ENCODE measurements at places on chromosomes 7 and 10.

- DNase-seq: no peak
Observed at GRCh38 chr7:4068286-4068685, 613.8 kb upstream of the FOXK1 start.

DNA sequence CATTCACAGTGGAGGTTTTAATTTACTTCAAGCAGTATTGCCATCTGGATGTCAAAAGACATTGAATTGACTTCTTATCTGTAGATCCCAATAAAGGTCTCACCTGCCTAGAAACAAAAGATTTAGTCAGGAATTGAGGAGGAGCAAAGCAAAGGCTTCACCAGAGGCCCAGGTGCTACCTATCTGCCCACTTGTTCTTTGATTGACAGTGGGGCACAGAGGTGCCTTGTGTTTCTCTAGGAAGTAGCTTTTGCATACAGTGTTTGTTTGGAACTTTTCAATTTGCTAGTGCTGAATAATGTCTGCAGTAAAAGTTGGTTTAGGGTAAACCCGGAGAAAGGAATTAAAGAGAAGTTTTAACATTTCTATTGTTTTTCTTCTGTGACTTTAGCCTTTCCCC, 40.4 kb downstream of the AUTS2 start:
- no peak for DNase-seq

- DNase-seq: no peak
Observed at GRCh38 chr7:117062300-117062699, 109.0 kb downstream of the ST7 start.

- no peak for DNase-seq
Observed at GRCh38 chr10:123044391-123044790, 35.6 kb downstream of the ACADSB start.

DNA sequence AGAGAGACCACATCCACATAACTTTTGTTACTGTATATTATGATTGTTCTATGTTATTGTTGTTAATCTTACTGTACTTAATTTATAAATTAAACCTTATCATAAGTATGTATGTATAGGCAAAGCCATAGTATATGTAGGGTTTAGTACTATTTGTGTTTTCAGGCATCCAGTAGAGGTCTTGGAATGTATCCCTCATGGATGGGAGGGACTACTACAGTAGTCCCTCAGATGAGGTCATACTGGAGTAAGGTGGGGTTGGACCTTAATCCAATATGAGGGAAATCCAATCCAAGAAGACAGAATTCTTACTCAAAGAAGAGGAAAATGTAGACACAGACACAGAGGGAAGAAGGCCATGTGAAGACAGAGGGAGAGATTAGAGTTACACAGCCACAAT, 34.1 kb upstream of the MALRD1 start:
- no peak for DNase-seq

- no peak for DNase-seq
Observed at GRCh38 chr10:69810675-69811397, 9.1 kb downstream of the COL13A1 start.

- DNase-seq: no peak
Observed at GRCh38 chr10:118357841-118358240, 15.7 kb upstream of the FAM204A start.

GRCh38 chr7:371779-372545, 82.0 kb downstream of the FOXL3 start:
- no peak for DNase-seq

DNA sequence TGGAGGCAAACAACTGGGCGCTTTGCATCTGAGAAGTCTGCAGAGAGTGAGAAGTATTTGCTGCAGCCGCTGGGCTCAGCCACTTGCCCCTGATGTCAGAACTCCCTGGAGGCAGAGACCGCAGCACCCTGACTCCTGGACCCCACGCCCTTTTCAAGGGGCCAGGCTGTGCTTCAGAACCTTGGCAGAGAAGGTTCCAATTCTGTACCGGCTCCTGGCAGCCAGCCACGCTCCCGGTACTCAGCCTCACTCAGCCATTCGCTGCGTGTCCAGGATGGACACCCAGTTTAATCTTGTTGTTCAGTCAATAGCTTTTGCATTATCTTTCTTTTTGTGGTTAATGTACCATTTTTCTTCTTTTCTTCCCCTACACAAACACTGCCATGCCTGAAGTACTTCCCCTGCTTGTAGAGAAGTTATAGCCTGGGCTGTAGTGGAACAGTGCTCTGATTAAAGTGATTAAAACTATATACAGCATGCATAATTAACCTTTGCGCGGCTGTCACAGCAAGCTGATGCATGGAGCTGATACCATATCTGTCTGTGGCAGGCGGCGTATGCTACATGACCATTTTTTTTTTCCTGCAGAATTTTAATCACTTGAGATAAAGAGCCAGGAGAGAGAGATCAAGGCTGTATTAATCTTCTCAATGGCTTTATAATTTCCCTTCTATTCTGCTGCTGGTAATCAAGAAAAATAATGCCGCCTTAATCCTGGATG, 578.5 kb downstream of the SDK1 start:
- no peak for DNase-seq

DNA sequence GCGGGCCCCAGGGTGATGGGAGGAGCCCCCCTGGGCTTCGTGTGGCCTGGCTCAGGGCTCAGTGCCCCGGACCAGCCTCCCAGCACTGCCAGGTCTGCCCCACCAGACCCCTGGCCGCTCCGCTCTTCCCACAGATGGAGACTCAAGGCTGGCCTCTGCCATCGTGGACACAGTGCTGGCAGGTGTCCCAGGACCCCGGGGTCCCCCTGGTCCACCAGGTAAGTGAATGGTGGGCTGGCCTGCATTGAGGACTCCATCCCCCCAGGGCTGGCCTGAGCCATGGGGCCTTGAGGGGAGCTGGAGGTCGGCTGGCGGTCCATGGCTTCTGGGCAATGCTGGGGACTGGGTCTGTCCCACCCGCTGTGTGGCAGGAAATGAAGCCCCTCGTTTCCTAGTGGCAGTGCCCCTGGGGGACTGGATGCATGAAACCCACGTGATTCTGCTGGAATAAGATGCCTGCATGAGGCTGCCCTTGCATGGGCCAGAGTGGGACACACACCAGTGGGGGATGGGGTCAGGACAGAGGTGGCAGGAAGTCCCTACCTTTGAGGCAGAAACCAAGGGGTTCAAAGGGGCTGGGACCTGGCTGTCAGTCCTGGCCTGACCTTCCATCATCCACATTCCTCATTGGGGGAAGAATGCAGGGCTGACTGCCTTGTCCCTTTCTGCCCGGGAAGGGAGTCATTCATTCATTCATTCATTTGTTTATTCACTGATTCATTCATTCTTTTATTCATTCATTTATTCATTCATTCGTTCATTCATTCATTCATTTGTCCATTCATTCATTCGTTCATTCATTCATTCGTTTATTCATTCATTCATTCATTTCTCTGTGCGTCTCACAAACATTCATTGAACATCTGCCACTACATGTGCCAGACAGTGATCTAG, 81.8 kb downstream of the MYL10 start:
- DNase-seq: no peak

DNA sequence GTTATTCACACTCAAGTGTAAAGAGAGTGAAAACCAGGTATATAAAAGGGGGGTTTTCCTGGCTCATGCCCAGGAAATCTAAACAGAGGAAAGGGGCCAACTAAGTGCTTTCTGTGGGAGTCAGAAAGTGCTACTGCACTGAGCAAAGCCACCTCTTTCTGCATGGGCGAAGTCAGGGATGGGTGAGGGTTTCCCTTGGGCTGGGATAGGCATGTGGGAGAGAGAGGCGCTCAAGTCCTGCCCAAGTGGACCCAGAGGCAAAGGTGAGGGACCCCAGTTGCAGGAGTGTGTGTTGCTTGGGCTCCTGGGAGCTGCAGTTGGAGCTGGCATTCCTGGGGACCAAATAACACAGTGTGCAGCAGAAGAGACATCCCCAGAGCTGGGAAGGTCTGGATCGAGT, 65.9 kb downstream of the PRR15 start:
- no peak for DNase-seq

GRCh38 chr7:909358-910329, 33.3 kb downstream of the GET4 start:
- peak; percentile 44 for DNase-seq

DNA sequence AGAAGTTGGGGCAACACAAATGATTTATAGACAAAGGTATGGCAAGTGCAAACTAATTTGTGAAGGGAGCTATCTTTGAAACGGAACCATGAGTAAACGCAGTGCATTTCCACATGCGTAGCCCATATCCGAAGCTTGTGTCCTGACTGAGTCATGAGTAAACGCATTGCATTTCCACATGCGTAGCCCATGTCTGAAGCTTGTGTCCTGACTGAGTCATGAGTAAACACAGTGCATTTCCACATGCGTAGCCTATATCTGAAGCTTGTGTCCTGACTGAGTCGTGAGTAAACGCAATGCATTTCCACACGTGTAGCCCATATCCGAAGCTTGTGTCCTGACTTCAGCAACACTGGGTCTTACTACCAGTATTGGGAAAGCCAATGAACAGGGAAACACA, 95.0 kb downstream of the CELF2 start:
- no peak for DNase-seq

DNA sequence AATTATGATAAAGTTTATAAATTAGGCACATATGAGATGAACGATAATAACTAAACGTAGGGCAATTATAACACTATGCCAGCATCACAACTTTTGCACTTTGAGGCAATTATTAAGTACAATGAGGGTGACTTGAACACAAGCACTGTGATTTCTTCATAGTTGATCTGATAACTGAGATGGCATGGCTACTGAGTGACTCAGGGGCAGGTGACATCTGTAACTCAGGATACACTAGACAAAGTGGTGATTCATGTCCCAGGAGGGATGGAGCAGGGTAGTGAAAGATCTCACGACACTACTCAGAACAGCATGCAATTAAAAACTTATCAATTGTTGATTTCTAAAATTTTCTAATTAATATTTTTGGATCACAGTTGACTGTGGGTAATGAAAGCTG, 98.3 kb upstream of the ARHGAP21 start:
- DNase-seq: no peak

DNA sequence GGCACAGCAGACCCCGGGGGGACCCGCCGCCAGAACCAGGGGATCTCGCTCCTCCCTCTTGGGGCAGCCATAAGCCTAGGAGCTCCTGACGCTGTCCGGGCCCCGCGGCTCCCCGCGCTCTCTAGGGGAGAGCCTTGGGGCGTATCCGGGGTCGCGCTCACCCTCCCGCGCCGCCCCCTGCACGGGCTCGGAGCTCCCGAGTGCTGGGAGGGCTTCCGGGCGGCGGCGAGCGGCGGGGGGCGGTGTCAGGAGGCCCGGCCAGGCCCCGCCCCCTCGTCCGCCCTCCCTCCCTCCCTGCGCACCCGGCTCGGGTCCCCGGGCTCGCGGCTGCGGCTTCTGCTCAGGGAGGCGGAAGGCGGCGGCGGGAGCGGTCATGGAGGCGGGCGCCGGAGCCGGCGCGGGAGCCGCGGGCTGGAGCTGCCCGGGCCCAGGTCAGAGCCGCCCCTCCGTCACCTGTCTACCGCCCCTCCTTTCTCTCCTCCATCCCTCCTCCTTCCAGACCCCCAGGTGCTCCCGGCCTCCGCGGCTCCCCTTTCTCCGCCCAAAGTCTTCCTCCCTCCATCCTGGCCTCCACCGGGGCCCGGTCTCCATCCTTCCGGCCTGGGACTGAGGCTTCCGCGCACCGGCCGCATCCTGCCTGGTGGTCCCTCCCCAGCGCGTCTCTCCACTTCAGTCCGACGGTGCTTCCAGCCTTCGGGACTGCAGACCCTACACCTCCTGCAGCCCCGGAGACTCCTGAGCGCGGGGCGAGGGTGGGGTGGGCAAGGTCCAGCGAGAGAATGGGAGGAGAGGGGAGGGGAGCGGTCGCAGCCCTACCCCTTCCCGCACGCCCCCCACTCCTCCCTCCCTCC, at the start of gene CCDC136:
Gene CCDC136 (plus strand): TSS at position 848 of the 851 bp plus-strand sequence. CDS start 444 bp downstream, outside the sequence.
- DNase-seq: peak; percentile 73

GRCh38 chr10:12500381-12501303, 151.3 kb downstream of the CAMK1D start:
- DNase-seq: no peak

DNA sequence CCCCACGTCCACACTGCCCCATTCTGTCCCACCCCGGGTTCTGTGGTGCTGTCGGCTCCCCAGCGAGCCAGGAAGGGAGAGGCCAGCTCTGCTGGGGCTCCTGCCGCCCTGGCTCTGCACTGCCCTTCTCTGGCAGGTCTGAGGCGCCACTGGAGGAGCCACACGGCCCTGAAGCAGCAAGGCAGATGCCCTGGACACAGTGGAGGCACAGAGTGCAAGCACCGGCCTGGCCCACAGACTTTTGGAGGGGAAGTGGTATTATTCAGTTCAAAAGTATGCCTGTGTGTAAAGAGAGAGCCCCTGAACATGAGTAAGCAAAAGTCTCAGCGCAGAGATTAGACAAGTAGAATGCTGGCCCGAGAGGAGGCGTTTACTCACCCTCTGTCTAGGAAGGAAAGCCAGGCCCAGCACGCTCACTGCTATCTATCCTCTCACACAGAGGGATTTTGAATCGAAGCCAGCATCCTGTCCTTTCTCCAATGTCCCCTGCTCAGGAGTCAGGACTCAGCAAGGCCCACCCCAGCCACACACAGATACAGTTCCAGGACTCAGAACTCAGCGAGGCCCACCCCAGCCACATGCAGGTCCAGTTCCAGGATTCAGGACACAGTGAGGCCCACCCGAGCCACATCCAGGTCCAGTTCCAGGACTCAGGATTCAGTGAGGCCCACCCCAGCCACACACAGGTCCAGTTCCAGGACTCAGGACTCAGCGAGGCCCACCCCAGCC, 115.0 kb downstream of the EGFR start:
- DNase-seq: no peak

GRCh38 chr7:99125505-99125865, 18.4 kb downstream of the SMURF1 start:
- no peak for DNase-seq

DNA sequence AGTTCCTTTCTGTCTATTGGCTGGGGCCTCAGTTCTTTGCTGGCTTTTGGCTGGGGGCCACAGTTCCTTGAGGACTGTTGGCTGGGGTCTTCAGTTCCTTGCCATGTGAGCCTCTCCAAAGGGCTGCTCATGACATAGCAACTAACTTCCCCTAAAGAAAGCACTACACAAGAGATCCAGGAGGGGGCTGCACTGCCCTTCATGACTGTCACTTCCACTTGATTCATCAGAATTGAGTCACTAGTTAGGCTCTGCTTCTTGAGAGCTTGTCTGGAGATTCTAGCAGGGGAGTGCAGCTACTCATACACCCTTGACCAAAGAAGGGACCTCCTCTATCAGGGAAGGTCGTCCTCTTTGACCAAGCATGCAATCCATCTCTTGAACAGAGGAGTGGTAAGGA, 38.0 kb upstream of the MKX start:
- DNase-seq: peak; percentile 38

GRCh38 chr10:21508706-21509331, 16.7 kb downstream of the SKIDA1 start:
- DNase-seq: no peak

DNA sequence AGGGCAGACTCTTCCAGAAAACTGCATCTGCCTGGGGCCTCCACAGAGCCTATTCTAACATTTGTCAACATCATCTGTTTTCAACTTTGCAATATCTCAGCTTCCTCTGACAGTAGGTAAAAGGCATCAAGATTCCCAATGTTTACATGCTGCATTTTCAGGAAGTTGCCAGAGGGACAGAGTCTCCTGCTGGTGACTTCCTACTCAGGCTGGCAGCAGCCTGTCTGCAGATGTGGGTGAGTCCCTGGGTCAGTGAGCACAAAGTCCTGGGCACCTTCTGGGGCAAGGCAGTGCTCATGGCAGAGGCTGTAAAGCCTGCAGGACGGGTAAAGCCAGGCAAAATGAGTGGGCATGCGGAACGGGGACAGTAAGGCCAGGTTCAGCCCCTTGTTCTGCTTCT, 69.4 kb downstream of the EBF3 start:
- no peak for DNase-seq
